Endothelial cell of umbilical vein (primary cell): ENCODE measurements at places on chromosomes 5 and 9. TPM values are rescaled to one million over a fixed set of nuclear protein-coding genes. Genes with fewer than 3 reads are reported as not detected.

DNA sequence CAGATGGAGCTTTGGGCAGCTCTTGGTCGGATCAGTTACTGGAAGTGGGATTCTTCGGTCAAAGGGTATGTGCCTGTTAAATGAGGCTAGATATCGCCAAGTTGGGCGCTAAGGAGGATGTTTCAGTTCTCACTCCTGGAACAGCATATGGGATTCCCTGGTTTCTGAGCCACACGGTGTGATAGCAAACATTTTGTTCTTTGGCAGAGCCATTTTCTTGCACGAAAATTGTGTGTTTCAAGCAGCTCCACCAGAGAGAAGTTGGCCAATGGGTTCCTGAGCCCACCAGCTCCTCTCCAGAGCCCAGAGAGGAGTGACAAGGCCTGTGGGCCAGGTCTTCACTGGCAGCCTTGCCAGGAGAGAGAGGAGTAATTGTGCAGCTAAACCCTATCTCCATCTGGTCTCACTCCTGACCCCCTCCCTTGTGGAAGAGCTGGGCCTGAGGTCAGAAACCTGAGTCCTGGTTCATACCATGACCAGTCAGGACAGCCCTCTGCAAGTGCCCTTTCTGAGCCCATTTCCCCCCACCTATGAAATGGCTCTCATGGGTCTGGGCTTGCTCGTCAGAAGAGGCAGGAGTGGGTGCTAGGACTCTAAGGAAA, 10.7 kb upstream of the SLC6A7 start:
- H3K27me3 ChIP-seq: peaks cover 6% of the 10 kb centered on the region
- H3K4me1 ChIP-seq: no peaks in the 10 kb centered on the region
- H3K4me3 ChIP-seq: no peak overlapping the region
- H3K36me3 ChIP-seq: no peaks in the 10 kb centered on the region

GRCh38 chr5:140000332-140000731, 42.8 kb downstream of the NRG2 start:
- H3K4me1 ChIP-seq: no peaks in the 10 kb centered on the region
- no peak overlapping the region for H3K27ac ChIP-seq
- H3K27me3 ChIP-seq: peaks cover 23% of the 10 kb centered on the region

DNA sequence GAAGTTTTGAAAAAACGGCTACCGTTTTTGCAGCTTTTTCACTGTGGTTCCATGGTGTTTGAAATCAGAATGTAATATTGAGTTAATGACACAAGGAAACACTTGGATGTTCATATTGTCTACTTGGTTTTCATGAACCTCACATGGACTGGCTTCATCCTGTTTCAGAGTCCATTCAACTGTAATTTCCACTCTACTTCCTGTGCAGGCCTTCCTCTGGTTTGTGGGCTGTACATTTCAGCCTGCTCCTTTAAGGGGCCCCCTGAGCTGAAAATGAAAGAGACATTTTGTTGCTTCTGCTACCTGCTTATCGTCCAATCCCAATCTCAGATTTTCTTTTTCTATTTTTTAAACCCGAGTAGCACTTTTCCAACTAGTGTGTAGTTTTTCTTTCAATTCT, 41.8 kb upstream of the CDKN2B start:
- H3K27ac ChIP-seq: no peak overlapping the region
- DNase-seq: peak; percentile 54
- peaks cover 35% of the 10 kb centered on the region for H3K4me1 ChIP-seq
- H3K36me3 ChIP-seq: no peaks in the 10 kb centered on the region
- H3K27me3 ChIP-seq: no peaks in the 10 kb centered on the region

Gene NRARP
- 50.0 and 61.0 TPM in 2 replicates for total RNA-seq

DNA sequence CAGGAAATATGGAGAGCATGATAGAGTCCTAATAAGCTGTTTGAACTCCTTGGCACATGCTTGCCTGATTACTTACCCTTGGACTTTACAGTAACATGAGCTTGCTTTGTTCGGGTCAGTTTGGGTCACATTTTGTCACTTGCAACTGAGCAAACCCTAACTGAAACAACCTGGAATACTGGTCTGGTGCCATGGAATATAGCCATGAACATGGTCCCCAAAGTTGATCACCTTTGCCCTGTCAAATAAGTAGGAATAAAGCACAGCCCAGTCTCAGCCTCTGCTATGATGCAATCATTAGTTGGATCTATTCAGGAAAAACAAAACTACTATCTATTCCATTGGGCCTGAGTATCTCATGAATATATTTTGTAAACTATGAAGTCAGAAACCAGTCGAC, 18.2 kb downstream of the CDO1 start:
- H3K4me1 ChIP-seq: no peaks in the 10 kb centered on the region
- no peak for DNase-seq
- H3K27ac ChIP-seq: no peak overlapping the region
- no peaks in the 10 kb centered on the region for H3K36me3 ChIP-seq
- no peak overlapping the region for H3K4me3 ChIP-seq

Gene FGF1
- total RNA-seq: not detected in 2 replicates

- H3K4me3 ChIP-seq: no peak overlapping the region
- H3K27me3 ChIP-seq: no peaks in the 10 kb centered on the region
- no peak for DNase-seq
Measured at GRCh38 chr5:140162781-140163180, 12.2 kb upstream of the CYSTM1 start.
